Sigmoid colon (tissue), 7 donors: ENCODE measurements at places on chromosomes 13 and 19. TPM values are rescaled to one million over a fixed set of nuclear protein-coding genes. Genes with fewer than 3 reads are reported as not detected.

Gene GAPDHS
- not detected for polyA plus RNA-seq

Gene DCT
- not detected for polyA plus RNA-seq

Gene CYP2S1
- 8.6 TPM for polyA plus RNA-seq

Gene KLK2
- polyA plus RNA-seq, result not detected

Gene SLC25A41
- 0.60 TPM for polyA plus RNA-seq

Gene PSG7
- polyA plus RNA-seq, result not detected
